ENCODE measurements at places on chromosomes 11 and 22.

- no peak overlapping the region for H3K4me3 ChIP-seq
- no peak for DNase-seq
- no peaks in the 10 kb centered on the region for H3K27me3 ChIP-seq
- no peak overlapping the region for H3K27ac ChIP-seq
Observed at GRCh38 chr11:103274025-103274424, 164.8 kb downstream of the DYNC2H1 start.

DNA sequence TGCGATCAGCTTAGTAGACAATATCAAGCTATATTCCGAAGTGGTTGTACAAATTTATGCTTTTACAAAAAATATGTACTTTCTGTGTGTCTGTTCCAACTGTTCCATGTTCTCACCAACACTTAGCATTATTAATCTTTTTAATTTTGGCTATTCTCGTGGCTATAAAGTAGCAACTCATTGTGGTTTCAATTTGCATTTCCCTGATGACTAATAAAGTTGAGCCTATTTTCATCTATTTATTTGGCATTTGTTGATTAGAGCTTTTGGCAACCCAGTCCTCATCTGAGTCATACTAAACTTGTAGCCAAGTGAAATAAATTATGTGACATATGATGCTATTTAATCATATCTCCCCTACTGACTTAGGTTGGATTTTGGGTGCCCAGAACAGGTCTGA is 115.9 kb downstream of the FBXO7 start:
- no peaks in the 10 kb centered on the region for H3K4me1 ChIP-seq
- no peak for DNase-seq

DNA sequence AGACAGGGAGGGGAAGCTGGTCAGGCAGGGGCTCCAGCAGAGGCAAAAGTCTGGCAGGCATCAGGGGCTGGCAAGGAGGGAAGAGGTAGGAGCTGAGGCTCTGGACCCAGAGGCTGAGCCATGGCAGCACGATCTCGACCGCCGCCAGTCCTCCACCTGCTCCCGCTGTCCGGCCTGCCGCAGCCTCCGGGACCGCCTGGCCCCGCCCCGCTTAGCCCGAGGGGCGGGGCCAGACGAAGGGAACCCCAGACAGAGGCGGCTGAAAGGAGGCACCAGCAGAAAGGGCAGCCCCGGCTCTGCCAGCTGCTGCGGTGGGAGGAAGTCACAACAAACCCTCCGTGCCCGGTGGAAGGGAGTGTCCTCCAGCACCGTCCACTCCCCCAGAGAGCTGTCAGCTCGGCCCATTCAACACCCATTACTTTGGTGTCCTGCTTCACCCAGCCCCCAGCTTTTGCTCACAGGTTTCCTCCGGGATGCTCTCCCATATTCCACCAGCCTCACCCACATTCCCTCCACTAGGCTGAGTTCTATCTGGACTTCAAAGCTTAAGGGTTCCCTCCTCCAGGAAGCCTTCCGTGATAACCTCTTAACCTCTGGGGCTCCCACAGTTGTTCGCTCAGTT is at the start of gene MFNG:
Gene MFNG (minus strand): TSS at position 161 of the 622 bp plus-strand sequence. CDS start 207 bp downstream, outside the sequence.
- peak; percentile 74 for DNase-seq
- peaks cover 6% of the 10 kb centered on the region for H3K36me3 ChIP-seq
- peak within 1 kb of the TSS; percentile 67 for H3K4me3 ChIP-seq

DNA sequence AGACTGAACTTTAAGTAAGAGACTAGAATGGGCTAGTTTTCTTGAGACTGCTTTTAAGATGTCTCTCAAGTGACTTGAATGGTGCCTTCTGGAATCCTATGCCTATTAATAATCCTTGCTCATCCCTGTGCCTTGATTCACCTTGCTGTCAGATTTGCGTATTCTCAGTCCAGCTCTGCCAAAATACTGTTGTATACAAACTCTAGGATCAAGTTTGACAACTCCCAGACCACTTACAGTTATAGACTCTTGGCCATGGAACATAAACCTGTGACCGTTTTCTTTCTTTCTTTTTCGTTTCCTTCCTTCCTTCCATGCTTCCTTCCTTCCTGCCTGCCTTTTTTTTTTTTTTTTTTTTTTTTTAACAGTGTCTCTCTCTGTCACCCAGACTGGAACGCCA is 2390.9 kb upstream of the RAG2 start:
- H3K4me1 ChIP-seq: no peaks in the 10 kb centered on the region
- H3K27me3 ChIP-seq: peaks cover 5% of the 10 kb centered on the region
- H3K27ac ChIP-seq: no peak overlapping the region
- no peaks in the 10 kb centered on the region for H3K36me3 ChIP-seq
- no peak for DNase-seq

GRCh38 chr11:95378111-95378510 is 147.1 kb upstream of the SESN3 start:
- peaks cover 4% of the 10 kb centered on the region for H3K27me3 ChIP-seq
- no peak overlapping the region for H3K4me3 ChIP-seq
- peaks cover 26% of the 10 kb centered on the region for H3K4me1 ChIP-seq
- H3K27ac ChIP-seq: no peak overlapping the region

GRCh38 chr11:8338138-8338537 is 74.5 kb upstream of the LMO1 start:
- no peak overlapping the region for H3K4me3 ChIP-seq
- no peaks in the 10 kb centered on the region for H3K36me3 ChIP-seq
- peak; percentile 74 for DNase-seq
- no peak overlapping the region for H3K27ac ChIP-seq
- H3K4me1 ChIP-seq: peaks cover 64% of the 10 kb centered on the region
- H3K27me3 ChIP-seq: peaks cover 2% of the 10 kb centered on the region

DNA sequence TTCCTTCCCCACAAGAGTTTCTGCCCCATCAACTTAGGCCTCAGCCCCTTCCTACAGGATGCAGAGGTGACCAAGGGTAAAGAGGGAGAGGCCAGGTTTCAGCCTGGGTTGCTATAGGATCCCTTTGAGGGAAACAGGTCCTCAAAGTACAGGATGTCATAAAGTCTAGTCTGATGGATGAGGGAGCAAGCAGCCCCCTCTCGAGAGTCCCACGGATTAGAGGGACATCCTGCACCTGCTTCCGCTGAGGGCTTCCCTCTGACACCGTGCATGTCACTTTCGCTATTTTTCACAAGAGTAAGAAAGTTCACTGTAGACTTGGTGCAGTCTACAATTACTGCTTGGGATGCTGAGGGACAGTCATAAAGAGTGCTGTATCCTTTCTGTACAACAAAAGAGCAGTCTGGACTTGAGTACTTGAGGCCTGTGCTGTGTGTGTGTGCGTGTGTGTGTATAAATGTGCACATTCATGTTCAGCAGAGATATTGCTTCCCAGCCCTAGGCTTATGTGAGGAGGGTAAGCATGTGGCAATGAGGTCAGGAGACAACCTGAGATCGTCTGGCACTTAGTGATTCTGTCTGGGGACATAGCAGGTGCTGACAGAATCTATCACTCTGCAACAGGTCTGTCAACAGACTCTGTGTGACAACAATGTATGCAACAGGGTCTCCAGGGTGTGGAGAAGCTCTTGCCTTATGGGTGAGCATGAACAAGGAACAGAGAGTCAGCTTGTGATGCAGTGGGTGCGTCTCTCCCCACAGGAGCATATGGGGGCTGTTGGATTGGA is 18.0 kb upstream of the CHST1 start:
- no peaks in the 10 kb centered on the region for H3K36me3 ChIP-seq
- DNase-seq: no peak
- no peak overlapping the region for H3K27ac ChIP-seq
- H3K27me3 ChIP-seq: peaks cover 29% of the 10 kb centered on the region

- peaks cover 72% of the 10 kb centered on the region for H3K4me1 ChIP-seq
- DNase-seq: no peak
- peaks cover 3% of the 10 kb centered on the region for H3K27me3 ChIP-seq
- peaks cover 31% of the 10 kb centered on the region for H3K36me3 ChIP-seq
- no peak overlapping the region for H3K4me3 ChIP-seq
- H3K27ac ChIP-seq: no peak overlapping the region
Observed at GRCh38 chr11:76795290-76795935, 12.3 kb downstream of the TSKU start.

GRCh38 chr22:21823740-21824444 is 43.6 kb downstream of the MAPK1 start:
- peak overlapping the region; percentile 44 for H3K27ac ChIP-seq
- no peak overlapping the region for H3K4me3 ChIP-seq
- DNase-seq: no peak
- H3K27me3 ChIP-seq: no peaks in the 10 kb centered on the region
- peaks cover 17% of the 10 kb centered on the region for H3K36me3 ChIP-seq

- peak; percentile 59 for DNase-seq
- peak overlapping the region; percentile 74 for H3K27ac ChIP-seq
- H3K27me3 ChIP-seq: no peaks in the 10 kb centered on the region
- peak overlapping the region; percentile 90 for H3K4me3 ChIP-seq
- peaks cover 51% of the 10 kb centered on the region for H3K4me1 ChIP-seq
Observed at GRCh38 chr11:62125881-62126280, 2.1 kb downstream of the INCENP start.

DNA sequence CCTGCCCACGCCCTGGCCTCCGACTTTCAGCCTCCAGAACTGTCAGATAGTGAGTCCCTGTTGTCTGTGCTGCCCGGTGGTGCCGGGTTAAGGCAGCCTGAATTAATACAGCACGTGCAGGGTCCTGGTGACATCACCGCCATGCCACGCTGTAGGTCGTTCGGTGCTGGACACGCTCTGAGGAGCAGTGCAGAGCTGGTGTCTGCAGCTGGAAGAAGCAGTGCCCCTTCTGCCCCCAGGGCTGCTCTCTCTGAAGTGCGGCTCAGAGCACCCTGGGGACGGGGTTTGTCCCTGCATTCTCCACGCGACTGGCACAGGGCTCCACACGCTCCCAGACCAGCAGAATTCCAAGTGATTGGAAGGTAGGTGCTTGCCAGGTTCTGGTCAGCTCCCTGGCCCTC is 831.5 kb downstream of the TBC1D22A start:
- H3K4me1 ChIP-seq: no peaks in the 10 kb centered on the region
- no peaks in the 10 kb centered on the region for H3K36me3 ChIP-seq
- no peak overlapping the region for H3K27ac ChIP-seq
- H3K4me3 ChIP-seq: no peak overlapping the region

- H3K4me3 ChIP-seq: no peak within 1 kb of the TSS
- peaks cover 7% of the 10 kb centered on the region for H3K27me3 ChIP-seq
- H3K27ac ChIP-seq: no peak within 1 kb of the TSS
Observed at GRCh38 chr11:4593739-4594138, at the start of gene OR52I1. TSS of gene OR52I1 (plus strand) at chr11:4594039. CDS start at chr11:4594039, 0 bp downstream.

GRCh38 chr11:35571696-35572095 is 46.3 kb upstream of the PAMR1 start:
- H3K4me3 ChIP-seq: no peak overlapping the region
- H3K27me3 ChIP-seq: peaks cover 4% of the 10 kb centered on the region
- H3K27ac ChIP-seq: no peak overlapping the region

- no peaks in the 10 kb centered on the region for H3K36me3 ChIP-seq
- no peaks in the 10 kb centered on the region for H3K4me1 ChIP-seq
- no peak overlapping the region for H3K4me3 ChIP-seq
- DNase-seq: no peak
Observed at GRCh38 chr22:35008213-35008612, 57.7 kb upstream of the ISX start.

GRCh38 chr11:1236316-1237127 is 13.7 kb downstream of the MUC5B start:
- no peak overlapping the region for H3K27ac ChIP-seq
- H3K27me3 ChIP-seq: peaks cover 5% of the 10 kb centered on the region
- H3K4me3 ChIP-seq: no peak overlapping the region
- H3K4me1 ChIP-seq: no peaks in the 10 kb centered on the region

- peaks cover 41% of the 10 kb centered on the region for H3K36me3 ChIP-seq
- H3K4me3 ChIP-seq: peak overlapping the region; percentile 100
Observed at GRCh38 chr11:62804310-62805075, 747 bp downstream of the NXF1 start.

DNA sequence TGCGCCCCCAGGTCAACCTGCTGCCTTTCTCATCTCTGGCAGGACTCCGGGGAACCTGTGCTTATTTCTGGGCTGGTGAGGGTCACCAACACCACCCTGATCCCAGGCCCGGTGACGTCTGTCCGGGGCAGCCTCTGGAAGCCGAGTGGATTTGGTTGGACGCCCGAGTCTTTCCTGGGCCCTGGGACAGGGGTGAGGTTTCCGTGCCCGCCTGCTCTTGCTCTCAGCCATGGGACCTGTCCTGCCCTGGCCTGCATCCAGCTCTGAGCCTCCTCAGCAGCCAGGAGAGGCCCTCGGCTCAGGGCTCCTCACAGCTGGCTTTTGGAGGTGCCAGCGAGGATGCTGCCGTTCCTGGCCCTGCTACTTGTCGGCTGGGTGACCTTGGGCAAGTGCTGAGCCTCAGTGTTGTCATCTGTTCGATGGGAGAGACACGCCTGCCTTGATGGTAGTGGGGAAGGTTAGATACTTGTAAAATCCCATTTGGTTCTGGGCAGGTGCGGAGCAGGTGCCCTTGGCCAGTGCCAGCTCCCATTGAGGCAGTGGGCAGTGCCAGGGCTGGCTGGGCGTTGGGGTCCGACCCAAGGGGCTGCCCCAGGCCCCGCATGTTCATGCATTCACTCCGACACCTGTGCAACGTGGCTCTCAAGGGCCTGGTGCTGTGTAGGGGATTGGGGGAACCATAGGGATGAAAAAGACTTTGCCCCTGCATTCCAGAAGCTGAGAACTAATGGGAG is 58.9 kb upstream of the THY1 start:
- no peaks in the 10 kb centered on the region for H3K36me3 ChIP-seq
- H3K4me3 ChIP-seq: no peak overlapping the region
- DNase-seq: peak; percentile 29
- H3K27ac ChIP-seq: no peak overlapping the region

GRCh38 chr22:42151924-42152635 is 21.5 kb upstream of the CYP2D6 start:
- H3K4me3 ChIP-seq: no peak overlapping the region
- peaks cover 4% of the 10 kb centered on the region for H3K27me3 ChIP-seq
- DNase-seq: no peak
- H3K4me1 ChIP-seq: no peaks in the 10 kb centered on the region
- peaks cover 19% of the 10 kb centered on the region for H3K36me3 ChIP-seq
- no peak overlapping the region for H3K27ac ChIP-seq

DNA sequence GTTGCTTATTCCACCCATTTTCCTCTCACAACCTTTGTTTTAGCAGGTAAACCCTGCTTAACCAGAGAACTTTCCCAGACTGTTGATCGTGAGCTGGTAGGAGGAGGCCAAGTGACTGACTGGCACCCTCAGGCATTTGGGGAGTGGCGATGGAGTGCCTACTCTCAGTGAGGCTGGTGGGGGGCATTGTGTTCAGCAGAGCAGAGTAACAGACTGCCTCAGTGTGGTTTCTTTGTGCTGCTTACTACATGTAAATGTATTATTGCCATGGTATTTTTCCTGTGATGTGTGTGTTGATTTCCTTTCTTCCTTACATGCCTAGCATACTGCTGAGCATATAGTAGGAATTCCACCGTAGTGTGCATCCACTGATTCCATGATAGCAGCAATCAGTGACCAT is 2.6 kb downstream of the MARK2 start:
- no peaks in the 10 kb centered on the region for H3K36me3 ChIP-seq
- no peak overlapping the region for H3K27ac ChIP-seq
- no peak for DNase-seq
- H3K27me3 ChIP-seq: peaks cover under 1% of the 10 kb centered on the region
- H3K4me1 ChIP-seq: peaks cover 81% of the 10 kb centered on the region

DNA sequence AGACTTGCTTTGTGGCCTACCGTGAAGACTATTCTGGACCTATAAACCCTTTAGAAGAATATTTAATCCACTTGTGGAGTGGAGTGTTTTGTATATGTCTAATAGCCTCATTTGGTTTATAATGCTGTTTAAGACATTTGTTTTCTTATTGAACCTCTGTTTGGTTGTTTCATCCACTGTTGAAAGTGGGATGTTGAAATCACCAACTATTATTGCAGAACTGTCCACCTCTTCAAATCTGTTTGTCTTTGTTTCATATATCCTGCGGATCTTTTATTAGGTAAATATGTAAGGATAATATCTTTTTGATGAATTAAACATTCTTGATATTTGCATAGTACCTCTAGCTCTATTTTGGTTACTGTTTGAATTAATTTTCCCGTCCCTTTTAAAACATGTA is 49.1 kb downstream of the XKR3 start:
- H3K27ac ChIP-seq: no peak overlapping the region
- H3K4me3 ChIP-seq: no peak overlapping the region
- DNase-seq: no peak

- no peaks in the 10 kb centered on the region for H3K27me3 ChIP-seq
- peak overlapping the region; percentile 77 for H3K27ac ChIP-seq
- H3K4me1 ChIP-seq: peaks cover 14% of the 10 kb centered on the region
- no peak for DNase-seq
Observed at GRCh38 chr11:78740199-78741071, 165.8 kb upstream of the NARS2 start.

All from nephron progenitor cell (in vitro differentiated cells).